Large intestine (tissue), 12 donors: ENCODE measurements at places on chromosomes 7 and 10.

DNA sequence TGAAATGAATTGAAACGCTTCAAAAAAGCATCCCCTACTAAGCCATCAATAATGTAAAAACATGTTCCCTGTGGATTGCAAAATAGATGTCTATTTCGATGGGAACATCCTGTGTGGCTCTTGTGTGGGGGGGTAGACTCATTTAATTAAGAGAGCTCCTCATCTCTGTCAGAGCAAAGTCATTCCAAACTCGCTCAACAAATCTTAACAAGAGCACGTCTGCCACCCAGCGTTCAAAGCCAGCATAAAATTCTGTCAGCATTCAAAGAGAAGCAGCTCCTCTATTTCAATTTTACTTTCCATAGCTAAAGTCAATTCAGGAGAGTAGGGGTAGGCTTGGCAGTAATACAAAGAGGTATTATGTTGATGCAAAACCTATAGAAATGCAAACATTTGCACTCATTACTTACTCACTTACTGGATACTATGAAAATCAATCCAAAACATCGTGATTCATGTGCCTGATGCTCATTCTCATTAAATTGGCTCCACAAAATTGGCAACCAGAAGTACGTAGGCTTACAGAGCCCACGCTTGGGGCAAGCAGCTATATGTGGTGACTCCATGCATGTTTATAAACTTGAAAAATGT, 114.9 kb downstream of the IPMK start:
- DNase-seq: no peak

GRCh38 chr10:75654171-75654771, 222.8 kb downstream of the LRMDA start:
- no peak for DNase-seq

DNA sequence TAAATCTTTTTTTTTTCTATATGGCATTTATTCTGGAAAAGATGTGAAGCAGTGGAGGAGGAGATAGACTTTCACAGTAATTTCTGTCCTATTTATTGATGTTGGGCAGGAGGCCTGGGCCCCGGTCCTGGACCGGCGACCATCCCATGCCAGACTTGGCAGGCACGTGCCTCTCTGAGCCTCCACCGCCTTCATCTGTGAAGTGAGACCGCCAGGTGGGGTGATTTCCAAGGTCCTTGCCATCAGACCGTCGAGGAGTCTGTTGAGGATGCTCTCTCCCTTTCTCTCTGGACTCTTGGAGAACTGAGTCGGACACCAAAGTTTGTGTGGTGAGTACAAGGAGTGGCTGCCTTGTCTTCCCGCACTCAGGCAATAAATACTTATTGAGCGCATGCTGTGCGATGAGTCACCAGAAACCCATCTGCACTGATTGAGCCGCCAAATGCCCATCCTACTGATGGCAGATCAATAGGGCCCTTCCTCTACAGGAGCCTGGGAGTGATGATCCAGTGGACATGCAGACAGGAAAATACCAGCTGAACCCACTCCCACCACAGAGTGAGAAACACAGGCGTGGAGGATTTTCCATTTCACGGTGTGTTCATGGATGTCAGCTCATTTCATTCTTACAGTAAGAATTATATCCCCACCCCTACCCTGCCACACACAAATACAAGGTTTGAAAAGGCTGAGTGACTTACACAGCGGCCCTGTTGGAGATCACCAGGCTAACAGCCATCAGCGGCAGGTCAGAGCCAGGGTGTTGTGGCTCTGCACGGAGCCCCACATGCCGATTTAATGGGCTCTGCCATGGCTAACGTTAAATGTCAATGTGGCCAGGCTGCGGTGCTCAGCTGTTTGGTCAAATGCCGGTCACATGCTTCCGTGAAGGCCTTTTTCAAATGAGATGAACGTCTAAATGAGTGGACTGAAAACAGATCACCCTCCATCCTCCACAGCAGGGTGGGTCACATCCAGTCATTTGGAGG, 11.5 kb upstream of the PRKAG2 start:
- DNase-seq: no peak

DNA sequence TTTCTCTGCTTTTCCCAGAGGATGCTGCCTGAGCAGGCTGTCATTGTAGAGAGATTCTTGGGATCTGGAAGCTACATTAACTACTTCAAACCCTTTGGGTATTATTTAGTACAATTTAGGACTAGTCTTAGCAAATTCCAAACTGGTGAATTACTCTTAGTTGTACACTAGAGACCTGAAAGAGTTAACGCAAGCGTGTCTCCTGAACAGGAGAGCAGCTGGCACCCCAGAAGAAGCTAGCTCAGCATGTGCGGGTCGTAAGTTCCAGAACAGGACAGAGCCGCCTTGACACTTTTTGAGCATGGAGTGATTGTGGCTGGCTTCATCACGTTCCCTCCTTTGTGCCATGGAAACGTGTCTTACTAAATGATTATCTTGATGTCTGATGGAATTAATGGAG, 495.7 kb upstream of the TPK1 start:
- DNase-seq: no peak

GRCh38 chr10:71837098-71837827, 13.8 kb downstream of the PSAP start:
- DNase-seq: no peak

- no peak for DNase-seq
Measured at GRCh38 chr7:24764972-24765744, 7.9 kb upstream of the GSDME start.

GRCh38 chr7:151472644-151473380, 32.9 kb upstream of the CRYGN start:
- DNase-seq: no peak

DNA sequence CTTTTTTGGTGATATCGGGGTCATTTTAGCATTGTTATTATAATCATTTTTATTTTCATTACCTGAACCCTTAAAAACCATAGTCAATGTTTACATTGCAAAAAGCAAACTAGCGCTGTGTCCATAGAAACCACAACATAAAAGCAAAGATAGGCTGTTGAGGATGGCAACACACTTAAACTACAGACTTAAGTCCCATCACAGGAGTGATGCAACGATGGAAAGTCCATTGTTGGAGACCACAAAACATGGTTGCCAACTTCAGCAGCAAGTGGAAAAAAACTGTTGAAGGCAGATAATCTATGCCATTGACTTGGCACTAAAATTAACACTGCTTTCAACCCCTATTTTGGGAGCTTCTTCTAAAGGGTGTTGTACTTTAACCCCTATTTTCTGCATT, 398.8 kb upstream of the IGFBP3 start:
- DNase-seq: no peak

- no peak for DNase-seq
Measured at GRCh38 chr7:96023387-96023786, 251.0 kb downstream of the DYNC1I1 start.

DNA sequence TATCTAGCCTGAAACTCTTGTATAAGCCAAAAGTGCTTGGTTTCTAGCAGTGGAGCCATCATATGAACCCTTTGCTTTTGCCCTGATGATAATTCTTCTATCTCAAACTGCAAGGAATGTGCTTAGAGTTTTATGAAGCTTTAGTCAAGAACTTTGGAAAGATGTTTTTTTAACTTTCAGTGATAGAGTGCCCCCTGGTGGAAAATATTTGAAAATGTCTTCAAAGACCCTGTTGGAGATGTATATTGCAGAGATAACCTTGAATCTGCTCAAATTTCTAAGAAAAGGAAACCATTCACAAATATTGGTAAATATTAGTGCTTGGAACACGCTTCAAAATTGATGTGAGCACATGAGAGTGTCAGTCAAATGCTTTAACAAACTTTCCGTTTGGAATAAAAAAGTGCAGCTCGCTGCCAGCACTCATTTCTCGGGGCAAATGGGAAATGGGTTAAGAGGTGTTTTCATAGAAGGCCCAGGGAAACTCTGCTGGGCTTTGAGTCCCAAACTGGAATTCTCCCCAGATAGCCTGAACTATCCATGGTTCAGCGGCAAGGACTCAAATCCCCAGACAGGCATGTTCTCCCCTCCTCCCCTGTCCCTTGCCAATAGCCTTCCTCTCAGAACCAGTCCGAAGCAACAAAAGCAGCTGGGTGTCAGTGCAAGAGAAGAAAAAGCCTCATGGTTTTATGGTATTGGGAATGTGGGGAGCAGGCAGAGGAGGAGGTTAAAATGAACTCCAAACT, 129.3 kb downstream of the MYOF start:
- DNase-seq: no peak

DNA sequence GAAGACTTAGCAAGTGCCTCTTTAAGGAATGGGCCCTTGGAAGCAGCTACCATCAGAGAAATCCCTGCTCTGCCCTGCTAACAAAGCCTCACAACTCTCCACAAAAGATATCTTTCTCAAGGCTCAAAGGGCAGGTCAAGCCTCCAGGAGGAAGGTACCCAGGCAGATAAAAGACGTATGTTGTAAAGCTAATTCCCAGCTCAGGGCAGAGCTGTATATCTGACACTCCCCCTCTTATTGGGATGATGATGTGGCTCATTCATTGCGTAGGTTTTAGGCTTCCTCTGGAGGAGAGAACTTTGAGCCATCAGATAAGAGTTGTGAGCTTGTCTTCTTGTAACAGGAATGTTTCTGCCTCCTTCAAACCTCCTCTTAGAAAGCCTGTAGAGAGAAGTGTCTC, 145.4 kb downstream of the CALN1 start:
- DNase-seq: peak; percentile 65

GRCh38 chr7:42479816-42480633, 243.0 kb upstream of the GLI3 start:
- no peak for DNase-seq

GRCh38 chr10:88313878-88314277, 269.2 kb downstream of the RNLS start:
- no peak for DNase-seq

DNA sequence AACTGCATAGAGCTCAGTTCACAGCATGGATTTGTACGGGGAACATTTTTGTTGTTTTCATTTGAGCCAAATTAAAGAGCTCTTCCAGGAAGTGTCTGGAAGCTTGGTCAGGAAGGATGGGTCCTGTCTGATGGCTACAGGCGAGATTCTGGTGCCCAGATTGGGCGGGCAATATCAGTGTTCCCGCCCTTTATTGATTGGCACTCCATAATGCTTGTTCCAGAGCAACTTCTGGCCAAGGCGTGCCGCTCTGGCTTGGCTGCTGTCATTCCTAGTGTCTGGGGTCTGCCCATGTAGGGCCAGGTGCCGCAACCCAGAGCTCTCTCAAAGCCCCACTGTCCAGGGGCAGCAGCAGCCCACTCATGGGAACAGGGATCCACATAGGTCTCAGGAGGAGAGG, 45.9 kb downstream of the RAMP3 start:
- DNase-seq: no peak

DNA sequence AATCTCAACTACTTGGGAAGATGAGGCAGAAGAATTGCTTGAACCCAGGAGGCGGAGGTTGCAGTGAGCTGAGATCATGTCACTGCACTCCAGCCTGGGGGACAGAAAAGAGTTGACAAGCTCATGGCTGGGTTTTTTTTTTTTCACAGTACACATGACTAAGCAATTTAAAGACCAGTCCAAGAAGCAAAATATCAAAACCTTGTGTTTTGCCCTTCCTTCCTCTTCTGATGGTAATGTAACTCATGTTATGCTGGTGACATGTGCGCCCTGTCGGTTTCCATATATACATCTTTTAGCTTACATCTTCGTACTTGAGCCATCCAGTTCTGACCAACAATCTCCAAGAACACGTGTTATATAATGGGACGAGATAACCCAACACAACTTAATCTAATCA, 237.7 kb upstream of the PLXDC2 start:
- DNase-seq: no peak

DNA sequence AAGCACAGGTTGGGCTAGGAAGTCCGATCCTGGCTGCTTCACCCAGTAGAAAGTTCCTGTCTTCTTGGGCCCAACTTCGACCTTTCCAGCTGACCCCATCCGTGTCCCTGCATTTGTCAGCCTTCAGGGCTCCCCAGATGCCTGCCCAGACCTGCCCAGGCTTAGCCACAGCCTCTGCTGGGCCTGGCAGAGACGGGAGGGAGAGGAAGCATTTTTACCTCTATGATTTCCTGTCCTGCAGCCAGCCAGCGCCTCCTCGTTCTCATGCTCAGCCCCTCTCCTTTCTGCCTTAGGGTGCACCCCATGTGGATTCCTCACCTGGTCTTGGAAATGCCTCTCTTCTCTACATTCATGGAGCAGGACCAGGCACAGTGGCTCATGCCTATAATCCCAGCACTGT, 3.7 kb downstream of the METTL27 start:
- DNase-seq: no peak

DNA sequence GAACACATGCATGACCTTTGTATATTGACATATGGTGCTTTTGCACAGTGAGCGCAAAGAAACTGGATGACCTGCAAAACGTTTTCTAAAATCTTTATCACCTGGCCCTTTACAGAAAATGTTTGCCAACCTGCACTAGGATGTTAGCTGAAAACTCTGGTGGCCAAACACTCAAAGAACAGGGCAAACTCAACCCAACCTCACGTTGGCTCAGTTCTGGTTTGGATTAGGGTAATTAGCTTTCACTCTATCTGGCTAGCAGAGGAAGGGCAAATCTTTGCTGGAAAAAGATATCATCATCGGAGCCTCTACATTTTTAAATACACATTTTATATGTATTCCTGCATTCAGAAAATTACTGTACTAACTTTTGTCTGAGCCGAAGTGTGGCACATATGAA, 688.9 kb downstream of the PHTF2 start:
- DNase-seq: no peak

DNA sequence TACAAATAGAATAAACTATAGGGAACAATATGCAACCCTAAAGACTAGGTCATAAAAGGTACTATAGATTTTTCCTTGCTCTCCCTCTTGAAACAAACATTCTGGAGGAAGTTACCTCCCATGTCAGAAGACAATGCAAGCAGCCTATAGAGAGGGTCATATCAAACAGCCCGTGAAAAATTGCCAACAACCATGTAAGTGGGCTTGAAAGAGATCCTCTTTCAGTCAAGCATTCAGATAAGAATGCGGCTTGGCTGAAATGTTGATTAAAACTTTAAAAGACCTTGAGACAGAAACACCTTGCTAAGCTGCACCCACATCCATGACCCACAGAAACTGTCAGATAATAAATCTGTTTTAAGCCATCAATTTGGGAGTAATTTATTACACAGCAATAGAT, 526.6 kb upstream of the GHITM start:
- DNase-seq: no peak

DNA sequence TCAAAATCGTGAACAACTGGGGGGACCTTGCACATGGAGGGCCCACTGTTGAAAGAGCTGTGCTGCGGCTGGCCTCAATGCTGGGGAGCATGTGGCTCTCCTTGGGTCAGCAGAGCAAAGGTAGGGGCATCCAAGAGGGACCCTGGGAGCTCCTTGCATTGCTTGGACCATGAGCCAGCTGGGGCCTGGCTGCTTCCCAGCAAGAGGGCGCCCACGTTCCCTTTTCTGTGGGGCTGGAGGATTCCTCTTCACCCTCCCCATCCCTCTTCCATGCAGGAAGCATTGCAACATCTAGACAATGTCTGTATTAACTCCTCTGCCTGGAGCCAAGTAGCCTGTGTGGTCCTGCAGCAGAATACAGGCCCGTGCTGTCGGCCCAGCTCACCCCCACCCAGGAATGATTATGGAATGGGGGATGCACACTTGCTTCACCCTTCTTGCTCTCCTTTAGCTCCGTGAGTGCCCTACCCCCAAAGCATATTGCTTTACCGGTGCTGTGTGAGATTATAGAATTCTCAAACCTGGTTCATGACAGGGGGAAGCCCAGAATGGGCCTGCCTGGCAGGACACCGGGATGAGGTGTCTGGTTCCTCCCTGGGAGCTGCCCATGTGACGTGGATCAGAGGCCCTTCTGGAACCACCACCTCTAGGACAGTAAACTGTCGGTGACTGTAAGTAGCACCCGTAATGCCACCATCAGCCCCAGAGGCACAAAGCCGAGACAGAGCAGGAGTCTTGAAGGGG, 61.9 kb downstream of the SYPL1 start:
- DNase-seq: no peak

- no peak for DNase-seq
Measured at GRCh38 chr7:16801111-16801542, 3.7 kb downstream of the AGR2 start.
